ENCODE measurements at places on chromosomes 16 and 17. TPM values are rescaled to one million over a fixed set of nuclear protein-coding genes. Genes with fewer than 3 reads are reported as not detected.

Gene SMIM5
- polyA plus RNA-seq = 17.7 TPM

Gene KRTAP1-5
- polyA plus RNA-seq = not detected

Gene CDH1
- polyA plus RNA-seq = not detected

Gene GDPD1
- polyA plus RNA-seq = 1.5 TPM

Gene KRTAP17-1
- polyA plus RNA-seq = not detected

Gene APOBR
- 0.50 TPM for polyA plus RNA-seq

Gene CNEP1R1
- polyA plus RNA-seq = 16.6 TPM

Gene PKMYT1
- polyA plus RNA-seq = 2.5 TPM

Gene PRSS21
- not detected for polyA plus RNA-seq

Gene CDH5
- 24.9 TPM for polyA plus RNA-seq

Gene ANKFN1
- polyA plus RNA-seq = not detected

Gene HID1
- 10.7 TPM for polyA plus RNA-seq

Gene CRHR1
- not detected for polyA plus RNA-seq

Gene ABCA9
- polyA plus RNA-seq = 2.4 TPM

Gene C1QL1
- 1.4 TPM for polyA plus RNA-seq

Gene DNAH2
- 0.04 TPM for polyA plus RNA-seq

Gene PITPNC1
- polyA plus RNA-seq = 7.0 TPM

Gene CPNE7
- not detected for polyA plus RNA-seq

Gene ANKRD13B
- polyA plus RNA-seq = 4.1 TPM

Gene GUCY2D
- polyA plus RNA-seq = not detected

Gene IRF8
- polyA plus RNA-seq = 1.0 TPM

Gene NOB1
- polyA plus RNA-seq = 26.2 TPM

Gene CORO7
- polyA plus RNA-seq = 9.7 TPM

Gene KCNH4
- 0.10 TPM for polyA plus RNA-seq

Gene SLC47A1
- polyA plus RNA-seq = 1.8 TPM

Gene OR4D1
- polyA plus RNA-seq = not detected

Gene ZNF771
- polyA plus RNA-seq = 13.6 TPM

Gene ITGAD
- polyA plus RNA-seq = not detected

Gene KRTAP9-8
- not detected for polyA plus RNA-seq

Gene NACA2
- polyA plus RNA-seq = not detected

Gene SLFN12
- polyA plus RNA-seq = 1.7 TPM

Gene PIRT
- not detected for polyA plus RNA-seq

Gene NBR1
- 31.6 TPM for polyA plus RNA-seq

Gene PMFBP1
- 0.57 TPM for polyA plus RNA-seq

Gene CFDP1
- 60.6 TPM for polyA plus RNA-seq

Gene GSE1
- polyA plus RNA-seq = 18.1 TPM
